ENCODE measurements at places on chromosomes 11 and 22. TPM values are rescaled to one million over a fixed set of nuclear protein-coding genes. Genes with fewer than 3 reads are reported as not detected.

The RAB36 gene
- 7.1 TPM for total RNA-seq

The ACR gene
- not detected for total RNA-seq

The FAM83F gene
- not detected for total RNA-seq

The CNTF gene
- total RNA-seq = 1.3 TPM

The SLC22A9 gene
- total RNA-seq = not detected

The HOATZ gene
- not detected for total RNA-seq

The SLC22A25 gene
- total RNA-seq = not detected

The RCN1 gene
- total RNA-seq = 173 TPM

The TRIM6 gene
- 8.3 TPM for total RNA-seq

The PGR gene
- total RNA-seq = not detected

The OR51E2 gene
- not detected for total RNA-seq

The KRTAP5-11 gene
- not detected for total RNA-seq

The TMPRSS6 gene
- not detected for total RNA-seq

The ASCL2 gene
- 0.08 TPM for total RNA-seq

The SYT8 gene
- total RNA-seq = 0.55 TPM

The FGF4 gene
- not detected for total RNA-seq

The PES1 gene
- 115 TPM for total RNA-seq

The ADM2 gene
- total RNA-seq = 0.57 TPM

The SMTNL1 gene
- total RNA-seq = not detected

The OR8G1 gene
- total RNA-seq = not detected

The APOC3 gene
- total RNA-seq = not detected

The LGALS1 gene
- total RNA-seq = 1,421 TPM

The TSSK2 gene
- not detected for total RNA-seq

The MUC5AC gene
- 0.95 TPM for total RNA-seq

The SIDT2 gene
- 4.5 TPM for total RNA-seq

The SMIM35 gene
- not detected for total RNA-seq

The E2F8 gene
- 5.8 TPM for total RNA-seq

The OR1S2 gene
- not detected for total RNA-seq

The PNPLA5 gene
- 0.06 TPM for total RNA-seq

The RFPL2 gene
- total RNA-seq = 0.11 TPM

The MN1 gene
- 3.2 TPM for total RNA-seq

The SAA2 gene
- not detected for total RNA-seq

The SLC35F2 gene
- total RNA-seq = 50.4 TPM

The LRFN4 gene
- total RNA-seq = 87.5 TPM

The DRD4 gene
- 0.34 TPM for total RNA-seq

The SCO2 gene
- total RNA-seq = 3.9 TPM

The IMMP1L gene
- 39.9 TPM for total RNA-seq

The OR8A1 gene
- not detected for total RNA-seq

The HORMAD2 gene
- not detected for total RNA-seq

The ALG9 gene
- total RNA-seq = 19.2 TPM

The RIMBP3B gene
- total RNA-seq = 0.29 TPM

The MMP12 gene
- 0.08 TPM for total RNA-seq

The MYRF gene
- total RNA-seq = 19.2 TPM

The B3GAT1 gene
- total RNA-seq = 0.04 TPM

The C11orf98 gene
- 124 TPM for total RNA-seq

The DEPDC7 gene
- 6.9 TPM for total RNA-seq

The TREH gene
- total RNA-seq = not detected

The MS4A6A gene
- total RNA-seq = not detected

The NTM gene
- not detected for total RNA-seq

The MS4A7 gene
- total RNA-seq = not detected

The MPPED1 gene
- not detected for total RNA-seq

The CLDN5 gene
- not detected for total RNA-seq

The NEU3 gene
- 3.4 TPM for total RNA-seq

The ESAM gene
- total RNA-seq = 12.8 TPM

The KLHL35 gene
- total RNA-seq = 0.75 TPM

The OR52A5 gene
- not detected for total RNA-seq

The SHISAL1 gene
- total RNA-seq = 2.7 TPM

The KCNQ1 gene
- 0.66 TPM for total RNA-seq

The YPEL4 gene
- 0.35 TPM for total RNA-seq

Measured in A549 treated with AZD2906 at 1 μM for 4 hours (cell line).